ENCODE measurements at places on chromosomes 3 and 15.

DNA sequence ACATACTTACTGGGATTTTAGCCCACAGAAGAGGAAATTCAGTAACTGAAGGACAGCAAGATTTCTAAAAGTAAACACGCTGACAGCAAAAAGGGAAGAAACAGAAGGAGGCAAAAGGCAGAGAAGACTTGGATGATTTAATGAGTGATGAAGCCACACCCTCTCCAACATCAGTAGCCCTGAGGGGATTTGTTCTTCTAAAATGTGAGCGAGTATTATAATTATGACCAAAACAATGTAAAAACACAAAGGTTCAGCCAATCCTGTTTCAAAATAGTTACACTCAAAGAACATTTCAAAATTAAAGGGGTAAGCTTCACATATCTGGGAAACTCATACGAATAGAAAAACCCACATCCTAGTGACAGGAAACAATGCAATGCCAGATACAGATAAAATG is 25.0 kb downstream of the MCCC1 start:
- peak; percentile 37 for DNase-seq

DNA sequence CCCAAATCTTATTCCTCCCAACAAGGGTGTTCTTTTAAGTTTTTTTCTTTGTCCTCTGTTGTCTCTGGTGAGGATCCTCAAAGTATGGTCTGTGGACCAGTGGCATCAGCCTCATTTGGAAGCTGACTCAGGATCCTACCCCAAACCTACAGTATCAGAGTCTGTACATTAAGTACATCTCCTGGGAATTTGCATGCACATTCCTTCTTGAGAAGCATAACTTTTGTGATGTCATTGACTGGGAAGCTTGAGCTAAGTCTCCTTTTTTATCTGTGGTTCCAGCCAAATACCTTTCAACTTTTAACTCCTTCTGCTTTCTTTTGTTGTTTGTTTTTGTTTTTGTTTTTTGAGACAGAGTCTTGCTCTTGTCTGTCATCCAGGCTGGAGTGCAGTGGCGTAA is 40.5 kb downstream of the ARMC8 start:
- DNase-seq: peak; percentile 94

- no peak for DNase-seq
These were observed 76.0 kb downstream of the TMCO5A start for GRCh38 chr15:38010395-38010794.

GRCh38 chr3:66392512-66392911 is 108.3 kb downstream of the LRIG1 start:
- no peak for DNase-seq

DNA sequence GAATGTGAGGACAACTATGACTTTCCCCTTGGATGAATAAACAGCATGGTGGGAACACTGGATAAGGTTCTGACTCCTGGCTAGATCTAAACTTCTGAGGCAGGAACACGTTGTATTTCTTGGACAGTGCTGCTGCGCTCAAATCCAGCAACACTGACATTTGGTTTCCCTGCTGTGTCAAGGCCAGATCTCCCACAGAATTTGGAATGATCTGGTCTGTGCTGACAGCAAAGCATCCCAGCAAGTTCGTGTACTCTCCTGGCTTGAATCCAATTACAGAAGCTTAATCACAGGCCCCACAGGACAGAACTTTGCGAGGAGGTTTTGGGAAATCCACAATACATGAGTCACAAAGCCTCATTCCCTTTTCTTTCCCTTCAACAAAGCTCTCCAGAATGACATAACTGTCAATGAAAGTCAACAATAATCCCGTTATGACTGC is 92.5 kb downstream of the ADAMTS9 start:
- DNase-seq: peak; percentile 95

DNA sequence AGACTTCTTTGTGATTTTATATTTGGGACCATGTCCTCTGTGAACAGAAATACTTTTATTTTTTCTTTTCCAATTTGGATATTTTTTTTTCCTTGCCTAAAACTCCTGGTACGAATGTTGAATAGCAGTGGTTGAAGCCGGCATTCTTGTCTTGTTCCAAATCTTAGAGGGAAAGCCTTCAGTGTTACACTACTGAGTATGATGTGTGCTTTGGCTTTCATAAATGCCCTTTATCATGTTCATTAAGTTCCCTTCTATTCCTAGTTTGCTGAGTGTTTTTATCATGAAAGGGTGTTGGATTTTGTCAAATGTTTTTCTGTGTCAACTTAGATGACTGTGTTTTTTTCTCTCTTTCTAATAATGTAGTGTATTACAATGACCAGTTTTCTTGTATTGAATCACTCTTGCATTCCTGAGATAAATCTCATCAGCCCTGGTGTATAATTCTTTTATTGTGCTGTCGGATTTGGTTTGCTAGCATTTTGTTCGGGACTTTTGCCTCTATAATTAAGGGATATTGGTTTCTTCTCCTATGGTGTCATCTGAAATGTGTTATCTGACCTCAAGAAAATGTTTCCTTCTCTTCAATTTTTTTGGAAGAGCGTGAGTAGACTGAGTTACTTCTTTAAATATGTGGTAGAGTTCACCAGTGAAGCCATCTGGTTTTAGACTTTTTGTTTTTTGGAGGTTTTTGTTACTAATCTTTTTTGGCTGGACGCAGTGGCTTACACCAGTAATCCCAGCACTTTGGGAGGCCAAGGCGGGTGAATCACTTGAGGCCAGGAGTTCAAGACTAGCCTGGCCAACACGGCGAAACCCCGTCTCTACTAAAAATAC is 33.3 kb downstream of the MAP1A start:
- peak; percentile 67 for DNase-seq

GRCh38 chr3:195613468-195614069 is 29.8 kb upstream of the APOD start:
- no peak for DNase-seq

- DNase-seq: no peak
These were observed 391.6 kb upstream of the PROK2 start for GRCh38 chr3:72176537-72177041.

DNA sequence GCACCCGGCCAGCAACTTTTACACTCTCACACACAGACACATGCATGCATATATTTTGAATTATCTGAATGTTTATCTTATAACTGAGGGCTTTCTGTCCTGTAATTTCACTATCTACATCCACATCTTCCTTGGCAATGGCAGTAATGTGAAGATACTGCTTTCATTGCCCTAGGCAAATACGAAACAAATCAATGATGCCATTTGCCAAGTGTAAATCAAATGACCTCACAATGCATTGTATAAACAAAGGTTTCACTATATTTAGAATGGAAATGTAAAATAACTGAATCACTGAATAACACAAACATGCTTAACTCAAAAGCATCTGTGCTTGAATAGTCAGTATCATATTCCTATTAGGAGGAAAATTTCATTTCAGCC is 455.6 kb downstream of the TBL1XR1 start:
- no peak for DNase-seq

DNA sequence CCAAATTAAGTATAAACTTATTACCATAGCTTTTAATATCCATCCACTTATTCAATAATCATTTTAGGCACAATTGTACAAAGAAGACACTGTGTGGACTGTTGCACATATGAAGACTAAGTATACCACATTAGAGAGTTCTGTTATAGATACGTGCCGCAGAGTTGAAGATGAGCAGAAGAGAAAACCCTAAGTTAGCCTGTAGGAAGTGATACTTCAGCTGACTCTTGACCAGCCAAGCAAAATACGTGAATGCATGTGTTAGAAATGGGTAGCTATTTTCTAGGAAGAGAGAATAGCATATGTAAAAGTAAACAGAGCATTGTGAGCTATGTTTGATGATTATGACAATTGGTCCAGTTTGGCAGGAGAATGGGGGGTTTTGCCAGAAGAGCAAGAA is 272.0 kb upstream of the ATP11B start:
- DNase-seq: no peak

GRCh38 chr3:10170915-10171478 is 6.3 kb downstream of the IRAK2 start:
- no peak for DNase-seq

DNA sequence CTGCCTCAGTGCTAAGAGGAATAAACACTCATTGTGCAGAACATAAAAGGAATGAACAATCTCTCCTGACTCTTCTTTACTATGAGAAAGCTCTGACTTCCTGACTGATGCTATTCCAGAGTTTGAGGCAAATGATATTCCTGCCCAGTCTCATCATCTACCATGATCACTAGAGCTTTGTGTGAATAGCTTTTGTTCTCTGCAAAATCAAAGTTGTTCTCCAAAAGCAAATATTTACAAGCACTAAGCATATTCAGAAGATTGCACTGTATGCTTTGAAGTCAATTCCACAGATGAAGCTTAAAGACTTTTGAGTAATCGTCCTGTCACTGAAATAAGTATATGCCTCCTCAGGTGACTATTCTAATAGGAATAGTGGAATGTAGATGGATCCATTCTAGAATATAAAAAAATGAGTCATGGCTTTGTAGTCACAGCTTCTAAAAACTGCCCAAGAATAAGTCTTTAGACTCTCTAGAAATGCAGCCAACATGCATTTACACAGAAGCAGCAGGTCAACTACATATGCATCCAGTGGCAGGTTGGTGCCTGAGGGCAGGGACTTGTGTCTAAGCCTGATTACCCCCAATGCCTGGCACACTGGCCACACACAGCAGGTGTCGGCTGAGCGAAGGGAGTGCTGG is 34.6 kb downstream of the TNFAIP8L3 start:
- DNase-seq: no peak

- no peak for DNase-seq
These were observed 89.2 kb upstream of the RORA start for GRCh38 chr15:61318301-61318700.

- DNase-seq: no peak
These were observed 18.7 kb upstream of the EOGT start for GRCh38 chr3:69032142-69032541.

DNA sequence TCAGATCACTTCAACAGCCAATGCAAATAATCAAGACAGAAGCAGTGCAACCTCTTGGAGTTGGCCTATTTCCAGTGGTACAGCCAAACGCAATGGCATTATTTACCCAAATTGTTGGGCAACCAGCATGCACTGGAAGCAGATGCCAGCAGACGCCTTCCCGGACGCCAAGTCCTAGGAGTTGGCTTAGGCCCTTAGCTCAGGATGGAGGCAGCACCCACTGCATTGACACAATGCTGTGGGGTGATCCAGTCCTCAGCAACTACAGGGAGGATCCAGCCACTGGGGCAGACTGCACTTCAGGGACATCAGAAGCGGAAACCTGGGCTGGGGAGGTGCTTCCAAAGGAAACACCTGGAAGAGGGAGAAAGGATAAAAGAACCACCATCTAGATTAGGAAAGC is 290.4 kb downstream of the FAM43A start:
- no peak for DNase-seq

- no peak for DNase-seq
These were observed 724.1 kb downstream of the GRM7 start for GRCh38 chr3:7585052-7585451.

DNA sequence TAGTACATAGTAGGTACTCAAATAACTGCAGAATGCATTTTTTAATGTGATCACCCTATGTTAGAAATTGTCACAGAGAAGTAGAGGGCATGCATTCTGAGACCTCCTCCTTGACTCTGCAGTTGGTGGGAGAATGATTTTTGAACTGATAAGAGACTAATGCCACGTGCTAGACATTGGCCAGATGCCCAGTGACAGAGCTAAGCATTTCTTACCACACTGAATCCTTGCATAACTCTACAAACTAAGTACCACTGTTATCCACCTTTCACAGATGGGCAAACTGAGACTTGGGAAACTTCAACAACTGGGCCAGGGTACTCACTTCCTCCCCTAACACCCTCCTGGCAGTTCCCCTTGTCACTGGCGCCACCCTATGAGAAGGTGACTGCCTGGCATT is 33.5 kb upstream of the SPATA12 start:
- peak; percentile 47 for DNase-seq

GRCh38 chr3:189455641-189456417 is 175.4 kb upstream of the TP63 start:
- peak; percentile 70 for DNase-seq
